Breast epithelium (tissue), 4 donors: ENCODE measurements at places on chromosomes 3 and 15.

DNA sequence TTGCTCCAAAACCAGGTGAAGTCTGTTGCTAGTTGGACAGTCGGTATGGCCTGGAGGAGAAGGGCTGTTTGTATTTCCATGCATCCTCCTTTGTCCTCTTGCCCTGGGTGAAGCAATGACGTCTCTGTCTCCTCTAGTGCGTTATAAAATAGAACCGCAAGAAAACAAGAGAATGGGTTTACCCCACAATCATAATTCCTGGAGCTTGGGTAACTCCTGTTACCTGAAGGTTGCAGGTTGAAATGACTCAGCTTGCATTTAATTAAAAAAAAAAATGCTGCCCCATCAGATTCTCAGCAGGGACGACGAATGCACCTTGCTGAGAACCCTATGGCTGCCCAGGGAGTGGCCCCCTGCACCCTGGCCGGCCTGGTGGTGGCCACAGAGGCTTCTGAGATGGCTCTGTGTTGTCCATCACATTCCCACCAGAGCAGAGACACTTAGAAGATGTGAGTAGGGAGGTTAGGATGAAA, 228.2 kb upstream of the BHLHE40 start:
- DNase-seq: no peak

DNA sequence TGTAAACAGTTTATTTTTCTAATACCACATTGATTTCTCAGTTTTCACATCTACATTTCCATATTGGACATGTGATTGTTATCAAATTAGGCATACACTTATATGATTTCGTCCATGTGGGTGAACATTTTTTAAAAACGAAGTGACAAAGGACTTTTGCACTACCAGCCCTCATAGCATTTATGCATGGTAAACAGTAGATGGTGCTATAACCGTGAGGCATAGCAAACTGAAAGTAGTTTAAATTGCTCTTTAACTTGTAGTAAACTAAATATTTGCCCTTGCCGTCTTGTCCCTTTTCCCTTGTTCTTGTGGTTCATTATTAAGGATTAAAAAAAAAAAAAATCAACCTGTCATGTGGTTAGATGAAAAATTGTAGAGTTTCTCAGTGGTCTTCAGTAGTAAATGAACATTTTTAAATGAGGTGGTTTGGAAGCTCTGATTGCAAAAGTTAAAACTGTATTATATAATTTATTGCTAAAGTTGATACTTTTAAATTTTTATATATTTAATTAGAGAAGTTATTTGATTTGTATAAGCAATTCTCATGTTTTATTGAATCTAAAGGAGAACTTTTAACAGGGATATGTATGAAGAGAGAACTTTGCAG, 24.0 kb downstream of the STX19 start:
- no peak for DNase-seq

GRCh38 chr15:25713736-25714537, 149.2 kb downstream of the ATP10A start:
- DNase-seq: no peak

DNA sequence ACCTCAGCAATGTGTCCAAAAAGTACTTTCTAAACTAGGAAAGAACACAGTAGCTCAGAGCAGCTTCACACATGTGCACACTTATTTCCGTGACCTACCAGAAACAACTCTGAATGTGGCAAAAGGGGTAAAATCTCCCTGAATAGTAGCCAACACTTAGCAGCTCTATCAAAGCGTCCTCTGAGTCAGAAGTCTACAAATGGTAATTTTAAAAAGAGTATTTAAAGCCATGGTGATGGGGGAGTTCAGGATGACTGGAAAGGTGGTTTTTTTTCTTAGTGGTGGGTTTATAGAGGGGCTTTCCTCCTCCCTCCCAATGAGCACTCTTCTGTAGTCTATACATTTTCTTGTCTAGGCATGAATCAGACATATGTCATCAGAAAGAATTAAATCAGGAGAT, 223.8 kb upstream of the PRICKLE2 start:
- DNase-seq: no peak
